Suprapubic skin (tissue), 4 donors: ENCODE measurements at places on chromosomes 6 and 20.

DNA sequence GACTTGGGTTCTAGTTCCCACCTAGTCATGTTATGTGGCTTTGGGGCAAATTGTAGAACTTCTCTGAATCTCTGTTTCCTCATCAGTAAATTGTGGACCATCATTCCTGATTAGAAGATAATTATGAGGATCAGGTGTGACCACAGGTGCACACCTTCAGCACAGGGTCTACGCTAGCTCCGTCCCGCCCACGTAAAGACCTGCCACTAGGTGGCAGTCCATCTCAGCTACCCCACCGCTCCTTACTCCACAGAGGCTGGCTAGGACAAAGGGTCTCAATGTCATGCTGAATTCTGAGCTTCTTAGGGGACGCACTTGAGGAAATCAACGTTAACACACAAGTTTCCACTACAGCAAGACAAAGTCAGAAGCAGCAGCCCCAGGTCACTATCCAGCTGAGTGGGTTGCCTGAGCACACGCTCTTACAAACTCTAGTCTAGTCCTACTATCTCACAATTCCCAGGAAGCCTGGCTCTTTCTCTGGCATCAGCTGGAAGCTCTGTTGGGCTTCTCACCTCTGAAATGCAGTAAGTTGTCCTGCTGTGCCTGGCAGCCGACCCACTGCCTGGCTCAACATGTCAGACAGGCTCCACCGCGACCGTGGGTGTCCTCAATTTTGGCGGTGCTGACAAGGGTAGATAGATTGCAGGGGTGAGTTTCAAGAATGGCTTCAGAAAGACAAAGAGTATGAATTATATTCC, 2.0 kb upstream of the PLCG1 start:
- peaks cover 66% of the 10 kb centered on the region for H3K4me1 ChIP-seq
- no peaks in the 10 kb centered on the region for H3K36me3 ChIP-seq
- no peaks in the 10 kb centered on the region for H3K27me3 ChIP-seq
- H3K27ac ChIP-seq, result peak overlapping the region; percentile 66
- H3K4me3 ChIP-seq, result no peak overlapping the region
- peak; percentile 70 for DNase-seq

DNA sequence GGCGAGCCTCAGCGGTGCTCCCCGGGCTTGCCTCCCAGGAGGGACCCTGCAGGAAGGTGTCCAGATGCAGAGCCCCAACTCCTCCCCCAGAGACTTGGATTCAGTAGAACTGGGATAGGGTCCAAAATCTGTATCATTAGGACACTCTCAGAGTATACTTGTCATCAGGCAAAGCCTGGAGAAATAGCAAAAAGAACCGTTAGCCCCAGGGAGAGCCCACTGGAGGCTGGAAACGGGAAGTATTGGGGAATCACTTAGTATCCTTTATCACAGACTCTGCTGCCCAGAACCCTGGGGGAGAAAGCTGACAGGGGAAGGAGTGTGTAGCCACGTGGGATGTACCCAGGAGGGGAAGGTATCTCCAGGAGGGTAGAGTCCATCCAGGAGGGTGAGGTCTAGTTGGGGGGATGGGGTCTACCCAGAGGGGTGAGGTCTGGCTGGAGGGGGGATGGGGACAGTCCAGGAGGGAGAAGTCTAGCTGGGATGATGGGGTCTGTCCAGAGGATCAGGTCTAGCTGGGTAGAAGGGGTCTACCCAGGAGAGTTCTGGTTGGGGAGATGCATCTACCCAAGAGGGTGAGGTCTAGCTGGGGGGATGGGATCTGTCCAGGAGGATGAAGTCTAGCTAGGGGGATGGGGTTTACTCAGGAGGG, 107.2 kb downstream of the LY86 start:
- H3K4me3 ChIP-seq, result peak overlapping the region; percentile 17
- H3K27me3 ChIP-seq, result no peaks in the 10 kb centered on the region
- no peaks in the 10 kb centered on the region for H3K36me3 ChIP-seq
- peaks cover 68% of the 10 kb centered on the region for H3K4me1 ChIP-seq
- H3K27ac ChIP-seq, result peak overlapping the region; percentile 92

- H3K36me3 ChIP-seq, result no peaks in the 10 kb centered on the region
- H3K4me1 ChIP-seq, result no peaks in the 10 kb centered on the region
- DNase-seq, result no peak
- H3K4me3 ChIP-seq, result no peak overlapping the region
Observed at GRCh38 chr6:101195588-101195987, 197.9 kb upstream of the GRIK2 start.

- H3K36me3 ChIP-seq, result no peaks in the 10 kb centered on the region
- H3K27ac ChIP-seq, result no peak overlapping the region
- no peak overlapping the region for H3K4me3 ChIP-seq
- no peaks in the 10 kb centered on the region for H3K4me1 ChIP-seq
Observed at GRCh38 chr6:46507426-46507825, 16.2 kb upstream of the RCAN2 start.

DNA sequence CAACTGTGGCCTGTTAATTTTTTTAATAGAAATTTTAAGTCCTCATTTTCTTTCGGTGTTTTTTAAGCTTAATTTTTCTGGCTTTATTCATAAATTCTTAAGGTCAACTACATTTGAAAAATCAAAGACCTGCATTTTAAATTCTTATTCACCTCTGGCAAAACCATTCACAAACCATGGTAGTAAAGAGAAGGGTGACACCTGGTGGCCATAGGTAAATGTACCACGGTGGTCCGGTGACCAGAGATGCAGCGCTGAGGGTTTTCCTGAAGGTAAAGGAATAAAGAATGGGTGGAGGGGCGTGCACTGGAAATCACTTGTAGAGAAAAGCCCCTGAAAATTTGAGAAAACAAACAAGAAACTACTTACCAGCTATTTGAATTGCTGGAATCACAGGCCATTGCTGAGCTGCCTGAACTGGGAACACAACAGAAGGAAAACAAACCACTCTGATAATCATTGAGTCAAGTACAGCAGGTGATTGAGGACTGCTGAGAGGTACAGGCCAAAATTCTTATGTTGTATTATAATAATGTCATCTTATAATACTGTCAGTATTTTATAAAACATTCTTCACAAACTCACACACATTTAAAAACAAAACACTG, 10.1 kb downstream of the HFE start:
- no peaks in the 10 kb centered on the region for H3K4me1 ChIP-seq
- H3K4me3 ChIP-seq, result no peak overlapping the region
- DNase-seq, result no peak
- H3K27ac ChIP-seq, result no peak overlapping the region

DNA sequence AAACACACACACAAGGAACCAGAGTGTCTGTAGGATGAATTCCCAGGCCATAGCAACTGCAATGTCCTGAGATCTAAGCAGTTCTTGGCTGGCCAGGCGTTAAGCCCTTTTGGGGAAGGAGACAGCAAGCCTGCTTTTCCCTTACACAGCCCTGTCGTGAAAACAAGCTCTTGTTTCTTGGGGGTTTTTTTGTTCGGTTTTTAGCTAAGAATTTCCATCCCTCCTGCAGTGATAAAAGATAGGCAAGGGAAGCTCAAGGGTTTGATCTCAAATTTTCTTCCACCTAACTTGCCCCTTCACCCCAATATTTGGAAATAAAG, 1.5 kb downstream of the TNFRSF21 start:
- H3K27ac ChIP-seq, result no peak overlapping the region
- no peaks in the 10 kb centered on the region for H3K36me3 ChIP-seq
- no peak for DNase-seq
- peaks cover 22% of the 10 kb centered on the region for H3K27me3 ChIP-seq
- peak overlapping the region; percentile 85 for H3K4me3 ChIP-seq
- H3K4me1 ChIP-seq, result peaks cover 20% of the 10 kb centered on the region

GRCh38 chr6:12440981-12441380, 150.8 kb downstream of the EDN1 start:
- H3K27me3 ChIP-seq, result no peaks in the 10 kb centered on the region
- H3K36me3 ChIP-seq, result no peaks in the 10 kb centered on the region
- H3K27ac ChIP-seq, result no peak overlapping the region
- H3K4me3 ChIP-seq, result no peak overlapping the region
